ENCODE measurements at places on chromosomes 13 and 19.

GRCh38 chr19:34173193-34173956 lies 1.1 kb downstream of the LSM14A start:
- no peak for DNase-seq

DNA sequence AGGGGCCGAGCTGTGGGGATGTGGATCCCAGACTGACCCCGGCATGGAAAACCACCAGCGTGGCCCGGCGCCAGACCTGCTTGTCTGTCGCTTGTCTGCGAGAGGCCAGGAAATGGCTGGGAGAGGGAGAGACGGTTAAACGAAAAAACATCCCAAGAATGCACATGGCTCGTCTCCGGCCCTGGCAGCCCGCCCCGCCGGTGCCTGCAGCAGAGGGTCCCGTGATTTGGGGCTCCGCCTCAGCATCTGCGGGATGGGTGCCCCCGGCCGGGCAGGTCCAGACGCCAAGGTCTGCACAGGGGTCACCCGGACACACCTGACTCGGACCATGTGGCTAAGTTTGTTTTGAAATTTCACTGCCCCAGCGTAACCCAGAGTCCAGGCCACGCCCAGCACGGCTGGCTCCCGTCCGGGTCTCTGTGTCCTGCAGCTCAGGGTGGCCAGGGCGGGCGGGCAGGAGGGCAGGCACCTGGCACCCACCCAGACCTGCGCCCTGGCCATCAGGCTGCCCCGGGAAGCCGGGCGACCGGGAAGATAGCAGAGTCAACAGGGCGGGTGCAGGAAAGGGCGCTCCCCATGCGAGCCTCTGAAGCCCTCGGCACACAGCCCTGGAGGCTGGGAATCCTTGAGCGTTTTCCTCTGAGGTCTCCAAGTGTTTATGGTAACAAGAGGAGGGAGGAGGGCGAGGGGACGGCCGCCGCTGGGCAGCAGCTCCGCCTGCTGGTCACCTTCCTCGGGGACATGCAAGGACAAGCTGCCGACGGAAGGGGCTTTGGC lies 103.2 kb downstream of the GADD45B start:
- DNase-seq = peak; percentile 84

- DNase-seq = no peak
Observed at GRCh38 chr13:97254816-97255215, 32.7 kb downstream of the MBNL2 start.

DNA sequence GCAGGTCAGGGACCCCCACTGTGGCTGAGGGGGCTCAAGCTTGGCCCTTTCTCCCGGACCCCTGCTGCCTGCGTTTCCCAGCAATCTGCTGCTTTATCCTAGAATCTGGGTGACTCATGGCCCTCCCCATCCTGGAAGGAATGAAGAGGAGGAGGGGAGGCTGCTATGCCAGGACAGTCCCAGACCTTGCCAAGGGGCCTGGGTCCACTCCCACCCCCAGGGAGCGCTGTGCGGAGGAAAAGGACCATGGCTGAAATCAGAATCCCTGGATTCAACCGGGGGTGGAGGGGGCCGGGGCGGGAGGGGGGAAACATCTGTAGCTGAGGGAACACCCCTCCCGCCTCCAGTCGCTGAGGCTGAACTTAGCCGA lies 20.5 kb downstream of the ZNF114 start:
- DNase-seq = no peak

DNA sequence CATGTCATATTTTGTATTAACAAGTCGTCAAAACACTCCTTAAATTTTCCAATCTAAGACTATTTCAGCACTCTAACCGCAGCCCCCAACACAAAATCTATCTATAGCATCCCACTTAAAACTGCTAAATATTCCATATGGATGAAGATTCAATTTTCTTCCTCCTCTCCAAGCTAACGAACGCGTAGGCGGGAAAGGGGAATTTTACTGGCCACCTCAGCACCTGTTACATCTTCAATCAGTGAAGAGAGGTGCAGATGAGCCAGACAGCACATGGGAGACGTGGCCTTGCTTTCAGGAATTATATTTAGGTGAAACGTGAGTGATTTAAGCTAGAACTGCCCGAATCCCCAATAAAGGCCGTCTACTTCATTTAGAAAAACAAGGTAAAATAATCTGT lies 1.1 kb downstream of the RBM26 start:
- DNase-seq = no peak

DNA sequence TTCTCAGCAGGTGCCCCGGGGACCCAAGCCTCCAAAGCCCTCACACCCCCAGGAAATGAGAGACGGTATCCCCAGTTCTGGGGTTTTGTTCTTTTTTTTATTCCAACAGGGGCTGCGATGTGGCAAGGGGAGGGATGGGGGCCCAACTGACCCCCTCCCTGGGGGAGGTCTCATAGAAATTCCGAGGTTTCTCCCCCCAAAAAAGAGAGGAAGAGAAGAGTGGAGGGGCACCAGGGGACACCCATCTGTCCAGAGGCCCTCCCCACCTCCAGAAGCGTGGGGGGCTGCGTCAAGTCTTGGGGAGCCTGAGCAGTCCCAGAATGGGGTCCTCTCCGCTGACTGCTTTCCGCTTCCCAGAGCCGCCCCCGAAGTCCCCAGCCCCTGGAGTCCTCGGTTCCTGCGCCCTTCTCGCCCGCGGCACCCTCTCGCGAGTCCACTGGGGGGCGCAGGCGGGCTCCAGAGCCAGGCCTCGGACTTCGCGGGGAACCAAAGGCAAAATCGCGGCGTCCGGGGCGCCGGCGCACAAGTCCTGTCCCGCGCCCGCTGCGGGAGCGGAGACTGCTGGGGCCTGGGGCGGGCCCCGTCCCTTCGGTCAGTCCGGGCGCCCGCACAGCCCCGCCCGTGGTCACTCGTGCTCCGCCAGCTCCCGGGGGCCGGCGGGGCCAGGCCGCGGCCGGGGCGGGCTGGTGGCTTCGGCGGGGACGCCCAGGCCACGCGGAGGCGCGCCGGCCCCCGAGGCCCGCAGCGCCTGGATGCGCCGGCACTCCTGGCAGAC lies 4.4 kb upstream of the ATP1A3 start:
- peak; percentile 57 for DNase-seq

GRCh38 chr19:46515879-46516350 lies 20.2 kb upstream of the PNMA8B start:
- DNase-seq = peak; percentile 65

DNA sequence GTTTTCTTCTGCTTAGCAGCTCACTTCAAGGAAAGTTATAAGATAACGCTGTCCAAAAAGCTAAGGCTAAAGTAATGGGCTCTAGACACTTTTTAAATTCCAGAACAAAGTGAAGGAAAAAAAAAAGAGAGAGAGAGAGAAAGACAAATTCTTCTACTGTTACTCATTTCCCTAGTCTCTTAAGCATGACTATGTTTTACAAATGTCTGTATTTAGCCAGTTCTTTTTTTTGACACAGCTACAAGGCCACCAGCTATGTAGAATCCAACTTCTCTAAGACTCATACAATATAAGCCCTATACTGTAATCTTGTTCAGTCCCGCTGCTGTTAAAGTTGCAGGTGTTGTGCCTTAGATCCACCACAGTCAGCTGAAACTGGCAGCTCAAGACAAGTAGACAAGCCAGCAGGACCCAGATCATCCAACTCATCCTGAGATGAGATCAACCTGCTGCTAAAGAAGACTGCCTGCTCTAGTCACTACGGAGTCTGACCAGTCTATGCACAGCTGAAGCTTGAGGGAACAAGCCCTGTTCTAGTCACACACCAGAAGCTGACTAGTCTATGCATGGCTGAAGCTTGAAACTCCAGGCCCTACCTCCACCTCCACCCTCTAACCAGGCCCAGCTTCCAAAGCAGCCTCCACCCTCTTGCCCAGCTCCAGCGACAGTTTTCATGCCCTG lies 10.3 kb upstream of the ZNF83 start:
- no peak for DNase-seq

DNA sequence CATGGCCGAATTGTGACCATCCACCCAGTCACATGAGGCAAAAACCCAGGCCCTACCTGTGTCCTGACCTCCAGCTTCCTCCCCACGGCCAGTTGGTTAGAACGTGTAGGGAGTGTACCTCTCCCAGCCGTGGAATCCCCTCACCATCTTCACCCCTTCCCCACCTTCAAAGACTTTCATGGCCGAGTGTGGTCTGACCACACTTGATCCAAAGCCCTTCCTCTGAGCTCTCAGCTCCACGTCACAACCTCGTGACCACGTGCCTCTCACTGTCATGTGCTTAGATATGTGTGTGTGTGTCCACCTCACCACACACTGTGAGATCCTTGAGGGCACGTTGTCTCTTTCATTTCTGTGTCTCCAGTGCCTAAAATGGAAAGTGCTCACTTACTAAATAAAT lies 48.6 kb upstream of the UBE2L5 start:
- DNase-seq = no peak

GRCh38 chr13:43835701-43836100 lies 43.8 kb downstream of the CCDC122 start:
- no peak for DNase-seq

DNA sequence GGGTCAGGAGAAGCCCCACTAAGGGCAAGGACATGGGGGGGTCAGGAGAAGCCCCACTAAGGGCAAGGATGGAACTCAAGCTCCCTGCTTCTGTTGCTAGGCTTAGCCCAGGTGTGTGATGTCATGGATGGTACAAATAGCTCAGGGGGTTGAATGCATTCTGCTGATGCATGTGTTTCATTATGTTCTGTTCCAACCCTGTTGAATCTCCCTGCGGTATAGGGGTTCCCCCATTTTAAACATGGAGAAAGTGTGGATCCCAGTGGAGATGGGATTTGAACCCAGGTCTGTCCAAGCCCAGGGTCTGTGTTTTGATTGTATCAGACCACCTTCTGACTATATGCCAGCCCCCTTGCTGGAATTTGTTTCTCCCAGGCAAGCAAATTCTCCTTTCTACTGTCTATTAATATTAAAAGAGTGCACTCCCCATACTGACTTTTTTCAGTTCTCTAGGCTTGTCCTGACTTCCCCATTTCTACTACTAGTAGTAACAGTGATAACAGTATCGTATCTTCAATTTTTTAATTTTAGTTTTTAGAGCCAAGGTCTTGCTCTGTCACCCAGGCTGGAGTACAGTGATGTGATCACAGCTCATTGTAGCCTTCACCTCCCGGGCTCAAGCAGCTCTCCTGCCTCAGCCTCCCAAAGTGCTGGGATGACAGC lies 6.7 kb downstream of the ZNF865 start:
- DNase-seq = no peak

DNA sequence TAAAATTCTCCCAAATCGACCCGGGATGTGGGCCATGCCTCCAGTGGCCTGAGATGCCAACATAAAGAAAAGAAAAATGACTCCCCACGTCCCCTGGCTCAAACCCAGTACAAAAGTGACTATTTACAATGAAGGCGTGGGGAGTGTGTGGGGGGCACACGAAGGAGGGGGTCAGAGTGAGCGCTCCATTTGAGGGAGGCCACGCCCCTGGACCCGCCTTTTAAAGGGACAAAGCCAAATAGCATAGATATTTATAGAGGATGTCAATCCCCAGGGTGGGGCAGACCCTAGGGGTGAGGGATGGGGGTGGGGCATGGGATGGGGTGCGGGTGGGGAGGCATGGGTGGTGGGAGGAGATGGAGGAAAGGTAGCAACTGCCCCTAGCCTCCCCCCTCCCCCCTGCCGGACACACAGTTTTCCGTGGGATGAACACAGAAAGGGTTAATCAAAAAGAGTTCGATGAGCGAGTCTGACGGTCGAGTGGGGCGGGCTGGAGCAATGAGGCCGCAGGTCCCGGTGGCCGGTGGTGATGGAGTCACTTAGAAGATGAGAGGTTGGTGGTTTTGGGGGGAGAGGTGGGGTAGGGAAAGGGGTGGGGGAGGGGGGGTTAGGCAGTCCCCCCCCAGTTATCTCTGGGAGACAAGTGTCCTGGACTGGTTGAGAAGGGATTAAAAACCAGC lies 20.1 kb upstream of the NANOS2 start:
- DNase-seq = no peak

GRCh38 chr19:2700660-2701360 lies 1.7 kb downstream of the GNG7 start:
- peak; percentile 58 for DNase-seq

- no peak for DNase-seq
Observed at GRCh38 chr13:37138169-37138568, 32.7 kb upstream of the CSNK1A1L start.

DNA sequence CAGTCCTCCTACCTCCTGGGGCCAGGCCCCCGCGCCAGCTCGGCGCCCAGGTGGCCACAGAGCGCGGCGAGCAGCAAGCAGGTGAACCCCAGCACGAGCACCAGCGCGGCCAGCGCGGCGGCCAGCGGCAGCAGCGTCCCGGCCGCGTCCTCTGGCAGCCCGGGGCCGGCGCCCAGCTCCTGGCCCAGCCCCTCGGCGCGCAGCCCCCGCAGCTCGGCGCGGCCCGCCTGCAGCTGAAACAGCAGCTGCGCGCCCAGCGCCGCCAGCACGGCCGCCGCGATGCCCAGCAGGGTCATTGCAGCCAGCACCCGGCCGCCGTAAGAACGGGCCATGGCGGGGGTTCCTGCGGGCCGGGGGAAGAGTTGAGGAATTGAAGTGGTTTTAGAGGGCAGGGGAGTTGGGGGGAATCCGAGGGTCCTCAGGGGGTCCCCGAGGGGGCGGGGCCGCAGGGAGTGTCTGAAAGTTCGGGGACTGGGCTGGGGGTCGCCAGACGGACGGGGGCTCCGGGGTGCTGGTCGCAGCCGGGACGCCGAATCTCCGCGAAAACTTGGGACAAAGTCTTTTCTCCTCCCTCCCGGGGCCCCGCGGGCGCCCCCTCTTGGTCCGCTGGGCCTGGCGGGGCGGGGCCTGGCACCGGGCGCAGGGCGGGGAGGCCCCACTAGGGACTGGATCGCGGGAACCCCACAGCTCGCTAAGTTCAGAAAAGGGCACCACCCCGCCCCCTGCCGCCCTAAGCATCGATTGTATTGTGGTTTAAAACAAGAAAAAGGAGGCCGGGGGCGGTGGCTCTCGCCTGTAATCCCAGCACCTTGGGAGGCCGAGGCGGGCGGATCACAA lies at the start of gene TMEM221:
Gene TMEM221 (minus strand): TSS at position 538 of the 837 bp plus-strand sequence. CDS start 206 bp downstream, at position 332.
- peak; percentile 71 for DNase-seq

DNA sequence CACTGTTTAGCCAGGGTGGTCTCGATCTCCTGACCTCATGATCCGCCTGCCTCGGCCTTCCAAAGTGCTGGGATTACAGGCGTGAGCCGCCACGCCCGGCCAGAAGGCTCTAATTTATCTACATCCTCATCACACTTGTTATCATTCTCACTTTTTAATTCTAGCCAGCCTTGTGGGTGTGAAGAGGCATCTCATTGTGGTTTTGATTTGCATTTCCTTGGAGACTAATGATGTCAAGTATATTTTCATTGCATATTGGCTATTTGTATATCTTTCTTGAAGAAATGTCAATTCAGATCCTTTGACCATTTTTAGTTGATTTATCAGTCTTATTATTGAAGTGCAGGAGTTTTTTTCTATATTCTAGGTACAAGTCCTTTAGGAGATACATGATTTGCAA lies 27.7 kb upstream of the HIF3A start:
- DNase-seq = no peak

DNA sequence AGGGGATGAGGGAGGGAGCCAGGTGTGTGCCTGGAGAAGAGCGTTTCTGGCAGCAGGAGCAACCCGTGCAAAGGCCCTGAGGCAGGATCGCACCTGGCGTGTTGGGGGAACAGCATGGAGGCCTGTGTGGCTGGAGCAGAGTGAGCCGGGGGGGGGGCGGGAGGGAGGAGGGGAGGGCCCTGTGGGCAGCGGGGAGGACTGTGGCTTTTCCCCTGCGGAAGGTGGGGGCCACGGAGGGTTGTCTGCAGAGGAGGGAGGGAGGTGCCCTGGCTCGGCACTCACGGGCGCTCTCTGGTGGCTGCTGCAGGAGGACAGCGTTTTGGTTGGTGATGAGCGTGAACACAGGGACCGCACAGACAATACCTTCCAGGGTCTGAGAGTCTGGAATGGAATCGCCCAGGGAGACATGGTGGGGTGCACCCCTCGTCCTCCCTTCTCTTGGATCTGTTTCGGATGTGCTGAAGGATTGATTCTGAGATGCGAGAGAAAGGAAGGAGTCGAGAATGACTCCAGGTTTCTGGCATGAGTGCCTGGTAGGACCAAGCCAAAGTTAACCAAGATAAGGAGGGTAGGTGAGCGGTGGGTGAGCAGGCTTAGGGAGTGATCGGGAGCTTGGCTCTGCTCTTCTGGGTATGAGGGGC lies 6.5 kb downstream of the RAB11B start:
- peak; percentile 69 for DNase-seq
